ENCODE measurements at places on chromosomes 13 and 19. TPM values are rescaled to one million over a fixed set of nuclear protein-coding genes. Genes with fewer than 3 reads are reported as not detected.

GRCh38 chr13:47475441-47475948 lies 525.6 kb downstream of the SUCLA2 start:
- DNase-seq = no peak
- no peaks in the 10 kb centered on the region for H3K36me3 ChIP-seq
- peaks cover 16% of the 10 kb centered on the region for H3K4me1 ChIP-seq
- no peak overlapping the region for H3K27ac ChIP-seq
- H3K4me3 ChIP-seq = no peak overlapping the region

RGCC gene
- not detected for total RNA-seq

FFAR2 gene
- total RNA-seq = not detected

- DNase-seq = peak; percentile 70
- peaks cover 8% of the 10 kb centered on the region for H3K4me1 ChIP-seq
- no peaks in the 10 kb centered on the region for H3K36me3 ChIP-seq
- H3K27ac ChIP-seq = no peak overlapping the region
Observed at GRCh38 chr13:43785650-43786471, 911 bp downstream of the ENOX1 start.

DNA sequence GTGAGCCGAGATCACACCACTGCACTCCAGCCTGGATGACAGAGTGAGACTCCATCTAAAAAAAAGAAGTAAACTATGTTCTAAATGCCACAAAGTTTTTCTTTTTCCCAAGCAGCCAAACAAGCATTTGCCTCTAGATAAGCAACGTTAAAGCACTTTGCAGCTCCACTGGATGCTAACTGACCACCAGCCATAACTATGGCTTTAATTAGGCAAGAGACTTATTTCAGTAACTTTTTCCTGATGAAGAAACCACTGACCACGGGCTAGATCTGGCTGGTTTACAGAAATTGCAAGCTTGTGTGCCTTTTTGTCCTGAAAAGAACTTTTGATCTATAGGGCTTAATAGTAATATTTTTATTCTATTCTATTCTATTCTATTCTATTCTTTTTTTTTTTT lies 22.1 kb downstream of the CD70 start:
- H3K27ac ChIP-seq = no peak overlapping the region
- DNase-seq = no peak
- H3K27me3 ChIP-seq = no peaks in the 10 kb centered on the region
- H3K4me3 ChIP-seq = no peak overlapping the region
- H3K4me1 ChIP-seq = peaks cover 7% of the 10 kb centered on the region

DNA sequence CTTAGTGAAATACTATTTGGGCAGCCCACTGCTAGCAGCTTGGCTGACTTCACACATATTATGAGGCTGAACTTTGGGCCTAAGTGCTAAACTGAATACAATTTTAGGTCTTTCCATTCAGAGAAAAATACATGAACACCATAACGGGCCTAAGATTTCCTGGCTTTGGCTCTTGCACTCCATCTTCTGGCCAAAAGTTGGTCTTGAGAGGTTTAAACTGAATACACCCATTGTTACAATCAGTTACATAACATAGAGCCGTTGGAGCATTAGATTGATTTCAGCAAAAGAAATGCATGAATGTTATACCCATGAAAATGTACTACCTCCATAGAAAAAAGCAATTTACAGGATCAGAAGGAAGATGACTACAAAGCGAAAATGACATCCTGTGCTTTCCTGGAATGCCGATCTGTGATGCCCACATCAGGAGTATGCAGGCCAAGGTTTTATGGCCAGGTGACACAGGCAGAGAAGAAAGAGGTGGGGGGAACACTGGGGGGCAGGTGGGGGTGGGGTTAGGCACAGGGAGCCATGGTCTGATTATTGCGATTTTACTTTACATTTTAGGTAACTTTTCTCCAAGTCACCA lies 11.1 kb upstream of the SHISA2 start:
- no peaks in the 10 kb centered on the region for H3K27me3 ChIP-seq
- H3K4me3 ChIP-seq = no peak overlapping the region
- DNase-seq = peak; percentile 74
- H3K27ac ChIP-seq = no peak overlapping the region
- 0 out of 2 replicates have a peak, but pooled peaks cover 2% of the 10 kb centered on the region for H3K4me1 ChIP-seq

DNA sequence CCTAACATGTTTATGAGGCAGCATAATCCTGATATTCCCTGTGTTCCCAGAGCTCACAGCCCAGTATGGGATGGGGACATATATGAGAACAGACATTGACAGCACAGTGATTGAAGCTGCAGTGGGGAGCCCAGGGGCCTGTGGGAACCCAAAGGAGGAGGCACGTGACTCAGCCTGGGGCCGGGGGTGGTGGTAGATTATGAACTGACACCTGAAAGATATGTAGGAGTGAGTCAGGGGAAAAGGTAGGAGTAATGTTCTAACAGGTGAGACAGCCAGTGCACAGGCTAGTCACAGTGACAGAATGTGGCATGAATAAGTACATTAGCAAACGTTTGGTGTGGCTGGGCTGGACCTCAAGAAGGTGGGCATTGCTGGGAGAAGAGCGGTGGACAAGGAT lies 29.0 kb downstream of the CKM start:
- peaks cover 3% of the 10 kb centered on the region for H3K36me3 ChIP-seq
- DNase-seq = no peak
- no peak overlapping the region for H3K4me3 ChIP-seq
- H3K27ac ChIP-seq = no peak overlapping the region

OR7D2 gene
- not detected for total RNA-seq

- no peak overlapping the region for H3K27ac ChIP-seq
- no peak for DNase-seq
- no peaks in the 10 kb centered on the region for H3K27me3 ChIP-seq
- no peaks in the 10 kb centered on the region for H3K36me3 ChIP-seq
- no peaks in the 10 kb centered on the region for H3K4me1 ChIP-seq
Observed at GRCh38 chr13:71378961-71379905, 487.8 kb downstream of the DACH1 start.

GRCh38 chr19:48795055-48795684 lies 15.7 kb downstream of the BCAT2 start:
- DNase-seq = peak; percentile 98
- H3K27me3 ChIP-seq = no peaks in the 10 kb centered on the region
- H3K27ac ChIP-seq = no peak overlapping the region
- H3K4me1 ChIP-seq = peaks cover 12% of the 10 kb centered on the region

HSD17B14 gene
- total RNA-seq = 5.0 TPM

Data from GM23338 (cell line).